NCI-H510A (cell line): ENCODE measurements at places on chromosomes 11 and 22.
A peak's percentile ranks its signal among the peaks of the same experiment; 100 is the strongest.

- no peak for DNase-seq
These were observed 10.7 kb downstream of the DAGLA start for GRCh38 chr11:61690706-61691379.

GRCh38 chr11:60855726-60856633, at the start of gene PTGDR2:
TSS of gene PTGDR2 (minus strand) at chr11:60855950. CDS start at chr11:60853722, 2,228 bp downstream.
- DNase-seq, result no peak

DNA sequence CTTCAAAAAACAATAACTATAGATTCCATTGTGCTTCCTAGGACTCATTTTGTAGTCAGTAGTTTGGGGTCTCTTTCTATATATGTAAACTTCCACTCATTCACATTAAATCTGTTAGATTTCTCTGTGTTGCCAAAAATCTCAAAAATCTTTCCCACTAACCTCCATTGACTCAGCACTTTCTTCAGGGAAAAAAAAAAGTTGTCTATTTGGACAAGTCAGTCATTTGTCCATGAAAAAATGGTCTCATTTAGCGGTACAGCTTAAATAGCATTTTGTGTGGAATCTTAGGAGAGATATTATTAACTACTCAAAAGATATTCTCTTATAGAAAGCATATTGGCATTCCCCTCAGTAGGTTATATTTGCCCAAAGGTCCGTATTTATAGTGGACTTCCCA, 81.9 kb downstream of the PPP2R1B start:
- no peak for DNase-seq

DNA sequence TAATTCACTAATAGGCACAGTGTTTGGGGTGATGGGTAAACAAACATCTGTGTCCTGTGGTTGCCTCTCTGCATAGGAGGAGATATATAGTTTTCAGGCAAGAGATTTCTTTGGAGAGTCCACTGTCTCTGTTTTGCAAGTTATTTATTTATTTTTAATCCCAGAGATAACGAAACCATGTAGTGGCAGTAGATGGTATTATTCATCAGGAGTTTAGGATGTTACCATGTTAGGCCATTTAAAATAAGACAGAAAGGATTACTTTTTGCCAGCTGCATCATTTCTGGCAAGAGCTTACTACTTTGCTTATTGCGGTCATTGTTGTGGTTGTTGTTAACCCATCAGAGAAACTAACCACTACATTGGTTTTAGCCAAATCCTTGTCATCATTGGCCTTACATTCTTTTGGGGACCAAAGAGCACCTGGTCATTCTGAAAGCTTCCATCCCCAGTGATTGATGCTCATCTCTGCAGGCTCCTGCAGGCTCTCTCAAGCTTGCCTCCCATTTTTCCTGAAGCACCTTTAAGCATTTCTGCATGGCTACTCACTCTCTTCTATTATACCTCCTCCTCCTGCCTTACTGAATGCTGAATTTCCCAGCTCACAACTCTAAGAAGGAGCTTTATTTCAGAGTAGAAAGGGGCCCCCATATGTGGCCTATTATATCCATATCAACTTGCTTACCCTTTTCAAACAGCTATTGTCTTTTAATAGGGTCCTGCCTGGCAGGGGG, 84.4 kb downstream of the CSTPP1 start:
- DNase-seq, result no peak

GRCh38 chr11:3614742-3615171, 27.0 kb downstream of the ART5 start:
- DNase-seq, result no peak

DNA sequence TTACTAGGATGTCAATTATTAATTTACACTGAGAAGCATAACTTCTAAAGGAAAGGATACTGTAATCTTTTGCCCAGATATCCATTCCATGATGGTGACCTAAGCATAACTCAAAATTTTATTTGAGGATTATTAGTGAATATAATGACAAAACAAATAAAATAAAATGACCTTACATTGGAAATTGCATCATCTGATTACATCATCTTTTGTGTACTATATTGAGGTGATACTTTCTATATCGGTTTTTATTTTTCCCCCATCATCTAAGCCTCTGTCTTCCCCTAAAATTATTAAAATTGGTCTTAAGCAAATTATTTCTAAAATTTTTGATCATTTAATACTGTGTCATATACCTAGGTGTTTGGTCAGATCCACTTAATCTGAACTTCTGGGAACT, 150.1 kb upstream of the CTSC start:
- DNase-seq, result no peak

GRCh38 chr22:19766511-19767426, 6.2 kb downstream of the TBX1 start:
- DNase-seq, result no peak

DNA sequence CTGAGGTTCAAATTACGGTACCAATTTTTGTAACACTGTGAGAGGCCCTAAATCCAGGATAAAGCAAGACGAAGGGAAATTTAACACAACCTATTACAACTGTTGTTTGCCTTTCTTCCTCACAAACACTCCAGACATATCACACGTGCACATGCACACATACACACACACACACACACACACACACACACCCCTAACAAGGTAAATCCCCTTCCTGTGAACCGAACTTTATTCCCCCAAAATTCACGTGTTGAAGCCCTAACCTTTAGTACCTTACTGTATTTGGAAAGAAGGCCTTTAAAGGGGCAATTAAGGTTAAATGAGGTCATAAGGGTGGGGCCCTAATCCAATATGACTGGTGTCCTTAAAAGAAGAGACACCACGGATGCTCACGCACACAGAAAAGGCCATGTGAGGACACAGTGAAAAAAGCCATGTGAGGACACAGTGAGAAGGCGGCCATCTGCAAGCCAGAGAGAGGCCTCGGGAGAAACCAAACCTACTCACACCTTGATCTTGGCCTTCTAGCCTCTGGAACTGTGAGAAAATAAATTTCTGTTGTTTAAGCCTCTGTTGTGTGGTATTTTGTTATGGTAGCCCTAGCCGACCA, 1.8 kb downstream of the SERGEF start:
- no peak for DNase-seq

DNA sequence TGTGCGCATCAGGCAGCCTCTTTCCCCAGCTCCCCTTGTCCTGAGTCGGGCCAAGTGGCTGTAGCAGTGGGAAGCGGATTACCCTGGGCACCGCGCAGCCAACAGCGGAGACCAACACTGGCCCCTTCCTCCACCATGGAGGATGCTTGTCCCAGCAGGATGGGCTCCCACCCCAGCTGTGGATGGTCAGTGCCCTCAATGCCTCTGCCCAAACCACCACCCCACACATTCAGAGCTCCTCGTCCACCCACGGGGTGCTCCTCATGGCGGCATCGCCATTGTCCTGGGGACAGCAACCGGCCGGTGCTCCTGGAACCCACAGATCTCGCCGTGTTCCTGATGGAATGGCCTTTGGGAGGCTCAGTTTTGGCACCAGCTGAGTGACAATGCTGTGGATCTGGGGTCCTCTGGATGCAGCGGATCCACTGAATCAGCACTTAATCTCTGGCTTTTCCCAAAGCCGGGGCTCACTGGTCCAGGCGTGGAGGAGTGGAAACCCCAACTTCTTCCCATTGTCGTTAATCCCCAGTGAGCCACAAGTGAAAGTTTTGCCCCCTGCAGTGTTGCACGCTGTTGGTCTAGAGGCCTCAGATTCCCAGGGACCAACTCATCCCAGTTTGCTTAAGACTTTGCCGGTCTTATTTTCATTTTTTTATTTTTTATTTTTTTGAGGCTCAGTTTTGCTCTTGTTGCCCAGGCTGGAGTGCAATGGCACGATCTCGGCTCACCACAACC, 4.1 kb upstream of the B4GALNT4 start:
- DNase-seq, result no peak

DNA sequence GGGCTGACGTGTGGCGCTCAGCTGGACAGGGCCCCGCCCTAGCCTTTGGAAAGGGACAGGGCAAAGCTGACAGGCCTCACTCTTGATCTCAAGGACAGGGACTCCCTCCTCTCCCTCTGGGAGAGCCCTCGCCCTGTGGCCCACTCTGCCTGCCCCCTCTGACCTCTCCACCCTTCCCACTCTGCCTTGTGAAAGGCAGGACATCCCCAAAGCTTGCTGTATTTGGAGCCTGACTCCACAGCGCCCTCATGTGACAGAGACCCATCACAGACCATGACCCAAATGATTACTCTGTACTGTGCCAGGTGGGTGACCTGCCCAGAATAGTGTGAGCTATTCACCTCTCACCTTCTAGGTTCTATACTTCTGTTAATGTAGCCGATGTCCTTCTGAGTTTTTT, 18.8 kb downstream of the P2RY2 start:
- DNase-seq, result no peak

DNA sequence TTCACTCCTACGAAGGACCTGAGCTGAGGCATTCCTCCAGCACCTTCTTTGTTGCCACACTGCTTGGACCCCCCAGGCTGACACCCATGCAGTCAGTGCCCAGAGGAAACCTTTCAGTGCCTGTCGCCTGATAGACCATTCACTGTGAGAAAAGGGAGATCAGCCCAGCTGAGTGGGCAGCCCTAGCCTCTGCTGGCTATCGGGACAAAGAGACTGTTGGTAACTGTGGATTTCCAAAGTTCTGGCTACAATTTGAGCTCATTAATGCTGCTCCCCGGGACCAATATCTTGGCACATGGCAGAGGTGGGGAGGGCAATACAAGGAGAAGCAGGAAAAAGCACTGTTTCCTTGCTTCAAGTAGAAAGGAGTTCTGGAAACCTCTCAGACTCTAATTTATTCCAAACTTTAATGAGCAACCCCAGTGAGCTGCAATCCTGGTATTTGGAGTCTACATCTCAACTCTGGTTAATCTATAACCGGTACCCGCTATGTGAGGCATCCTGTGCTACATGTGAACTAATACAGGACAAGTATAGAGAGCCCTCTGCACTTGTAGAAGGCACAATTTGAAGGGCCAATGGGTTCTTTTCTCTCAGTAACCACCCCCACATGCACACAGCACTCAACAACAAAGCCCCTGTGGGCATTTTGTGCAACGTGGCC, 200.7 kb upstream of the NCAM1 start:
- no peak for DNase-seq

DNA sequence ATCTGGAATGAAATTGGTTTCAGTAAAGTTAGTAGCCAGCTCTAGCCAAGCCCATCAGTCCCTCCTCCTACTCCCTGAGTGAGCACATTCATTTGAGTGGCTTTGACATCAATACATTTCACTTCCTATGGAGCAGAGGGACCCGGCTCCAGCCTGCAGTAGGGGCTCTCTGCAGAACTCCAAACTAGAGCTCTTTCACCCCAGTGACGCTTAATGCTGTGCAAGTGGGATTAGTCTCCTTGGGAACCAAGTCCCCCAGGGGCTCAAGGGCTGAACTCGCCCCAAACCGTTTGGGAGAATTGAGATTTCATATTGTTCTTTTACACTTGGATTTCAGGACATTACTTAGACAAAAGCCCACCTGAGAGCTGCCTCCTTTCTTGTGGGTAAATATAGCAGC, 4.4 kb upstream of the FAM181B start:
- no peak for DNase-seq

DNA sequence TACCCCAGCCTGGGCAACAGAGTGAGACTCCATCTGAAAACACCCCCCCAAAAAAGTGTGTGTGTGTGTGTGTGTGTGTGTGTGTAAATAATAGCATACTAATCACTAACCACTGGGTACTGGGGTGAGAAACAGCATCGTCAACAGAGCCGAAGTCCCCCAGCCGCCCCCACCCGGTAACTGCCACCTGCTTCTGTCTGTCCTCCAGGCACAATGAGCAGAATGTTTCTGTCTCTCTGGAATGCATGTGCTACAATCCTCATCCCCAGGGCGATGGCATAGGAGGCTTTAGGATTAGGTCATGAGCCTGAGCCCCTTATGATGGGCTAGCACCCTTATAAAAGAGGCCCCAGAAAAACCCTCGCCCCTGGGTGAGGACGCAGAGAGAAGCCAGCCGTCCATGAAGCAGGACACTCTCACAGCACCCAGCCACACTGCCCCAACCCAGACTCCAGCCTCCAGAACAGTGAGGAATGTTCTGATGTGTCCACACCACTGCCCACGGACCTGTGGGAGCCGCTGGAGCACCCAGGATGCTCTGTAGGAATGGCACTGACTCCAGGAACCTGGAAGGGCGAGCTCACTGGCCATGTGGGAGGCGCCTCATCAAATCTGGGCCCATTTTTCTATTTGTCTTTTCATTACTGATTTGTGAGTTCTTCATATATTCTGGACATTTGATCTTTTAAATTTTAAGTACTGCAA, 9.9 kb downstream of the TTLL8 start:
- no peak for DNase-seq

DNA sequence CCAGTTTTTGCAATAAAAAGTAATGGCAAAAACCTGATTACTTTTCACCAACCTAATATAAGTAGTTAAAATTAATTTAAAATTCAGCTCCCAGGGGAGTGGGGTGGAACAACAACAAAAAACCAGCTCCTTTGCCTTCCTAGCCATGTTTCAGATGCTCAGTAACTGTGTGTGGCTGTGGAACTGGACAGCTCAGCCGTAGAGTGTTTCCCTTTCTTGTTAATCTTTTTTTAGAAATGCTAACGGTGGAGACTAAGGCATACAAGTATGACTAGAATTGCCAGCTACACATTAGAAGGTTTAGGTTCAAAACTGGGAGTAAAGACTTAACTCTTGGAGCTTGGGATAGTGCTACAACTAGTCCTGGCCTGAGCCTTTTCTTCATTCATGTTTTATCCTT, 45.0 kb downstream of the PPP6R3 start:
- no peak for DNase-seq

GRCh38 chr11:75668451-75669297, at the start of gene MAP6:
TSS of gene MAP6 (minus strand) at chr11:75669038. CDS start at chr11:75668369, 669 bp downstream.
- peak; percentile 53 for DNase-seq

- DNase-seq, result no peak
These were observed 364.0 kb downstream of the MN1 start for GRCh38 chr22:27437570-27437969.

GRCh38 chr11:79381036-79381435, 59.8 kb downstream of the TENM4 start:
- no peak for DNase-seq

DNA sequence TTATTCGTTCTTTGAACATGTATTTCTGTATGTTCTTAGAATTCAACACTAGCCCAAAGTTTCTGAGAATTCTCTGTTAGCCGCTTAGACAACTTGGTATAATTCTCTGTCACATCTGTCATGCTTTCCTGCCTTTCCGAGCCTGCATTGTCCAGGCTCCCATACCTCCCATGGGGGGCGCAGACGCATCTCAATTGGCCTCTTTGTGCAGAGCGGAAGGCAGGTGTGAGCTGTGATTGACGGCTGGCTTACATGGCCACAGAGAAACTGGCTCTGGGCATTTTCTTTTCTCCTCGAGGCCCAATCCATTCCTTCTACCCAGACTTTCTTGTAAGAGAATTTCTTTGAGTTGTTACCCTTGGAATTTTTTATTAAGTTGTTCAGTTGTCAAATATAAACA, 132.7 kb upstream of the SESN3 start:
- DNase-seq, result peak; percentile 4

- no peak for DNase-seq
These were observed 33.0 kb downstream of the GAS2 start for GRCh38 chr11:22699388-22699787.

DNA sequence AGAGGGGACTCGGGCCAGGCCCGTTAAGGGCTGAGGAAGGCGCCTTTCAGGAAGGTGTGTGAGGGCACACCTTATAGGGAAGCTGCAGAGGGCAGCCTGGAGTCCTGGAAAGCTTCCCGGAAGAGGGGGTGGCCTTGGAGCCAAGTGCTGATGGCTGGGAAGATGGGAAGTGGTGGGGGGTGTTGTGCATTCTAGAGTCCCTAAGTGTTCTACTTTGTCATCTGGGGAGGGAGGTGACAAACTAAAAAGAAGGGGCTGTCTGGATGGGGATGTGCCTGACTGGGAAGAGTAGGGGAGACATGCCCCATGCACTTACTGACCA, 6.8 kb downstream of the ZDHHC8 start:
- DNase-seq, result no peak

GRCh38 chr11:32434356-32435151, 785 bp downstream of the WT1 start:
- no peak for DNase-seq
